ENCODE measurements at places on chromosomes 4 and X.

DNA sequence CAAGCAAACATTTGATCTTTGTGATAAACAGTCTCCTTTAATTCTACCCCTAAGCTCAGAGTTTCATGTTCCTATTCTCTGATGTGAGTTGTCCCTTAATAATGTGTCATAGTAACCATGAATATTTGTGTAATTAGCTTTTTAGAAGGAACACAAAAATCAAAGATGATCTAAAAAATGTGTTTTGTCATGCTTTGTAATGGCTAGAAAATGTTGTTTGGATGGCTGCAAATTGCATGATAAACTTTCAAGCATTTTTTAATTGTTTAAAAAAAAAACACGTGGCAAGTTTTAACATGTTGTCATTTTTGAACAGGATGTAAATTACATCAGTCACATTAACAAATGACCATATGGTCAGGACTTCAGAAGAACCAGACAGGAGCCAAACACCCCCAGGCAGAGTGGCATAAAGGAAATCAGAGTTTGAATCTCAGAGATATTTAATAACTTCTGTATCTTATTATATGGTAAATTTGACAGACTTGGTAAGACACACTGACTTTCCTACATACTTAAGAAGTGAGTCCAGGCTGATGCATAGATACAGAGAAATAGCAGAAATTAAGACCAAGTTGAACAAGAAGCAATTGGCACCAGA, 223.9 kb upstream of the VEGFC start:
- peak; percentile 13 for DNase-seq

DNA sequence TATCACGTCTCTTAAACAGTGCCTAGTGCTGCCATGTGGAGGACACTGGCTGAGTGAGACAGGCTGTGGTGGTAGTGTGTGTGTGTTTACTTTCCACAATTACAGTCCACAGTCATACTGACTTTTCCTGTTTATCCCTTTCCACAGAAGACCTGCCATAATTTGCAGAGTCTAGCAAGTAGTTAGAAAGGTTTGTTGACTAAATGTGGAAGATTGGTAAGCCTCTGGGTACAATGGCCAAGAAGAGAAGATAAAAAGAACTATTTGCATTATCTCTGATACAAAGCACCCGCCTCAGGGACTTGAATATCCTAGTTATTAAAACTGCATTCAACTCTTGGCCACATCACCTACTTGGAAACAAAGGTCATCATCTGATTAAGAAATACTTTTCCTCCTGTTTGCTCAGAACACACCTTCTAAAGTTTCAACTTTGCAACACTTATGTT, 89.1 kb downstream of the FAM13A start:
- DNase-seq: no peak

DNA sequence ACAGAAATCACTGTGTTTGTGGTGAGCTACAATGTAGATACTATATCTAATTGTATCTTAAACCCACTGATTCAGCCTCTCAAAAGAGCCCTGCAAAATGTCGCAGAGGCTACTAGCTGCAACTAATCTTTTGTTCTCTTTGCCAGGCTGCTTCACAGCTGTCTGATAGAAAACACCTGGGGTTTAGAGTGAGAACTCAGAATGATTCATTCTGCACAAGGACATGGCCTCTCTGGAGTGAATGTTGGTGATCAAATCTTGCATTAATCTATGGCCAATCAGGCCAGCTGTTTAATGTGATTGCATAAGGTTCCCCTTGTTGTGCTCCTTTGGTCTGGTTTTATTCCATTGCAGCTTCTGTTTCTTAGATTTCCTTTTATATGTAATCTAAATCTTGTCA, 100.3 kb downstream of the EMCN start:
- DNase-seq: peak; percentile 30

GRCh38 chr4:110119337-110119736, 79.1 kb downstream of the ELOVL6 start:
- peak; percentile 50 for DNase-seq

DNA sequence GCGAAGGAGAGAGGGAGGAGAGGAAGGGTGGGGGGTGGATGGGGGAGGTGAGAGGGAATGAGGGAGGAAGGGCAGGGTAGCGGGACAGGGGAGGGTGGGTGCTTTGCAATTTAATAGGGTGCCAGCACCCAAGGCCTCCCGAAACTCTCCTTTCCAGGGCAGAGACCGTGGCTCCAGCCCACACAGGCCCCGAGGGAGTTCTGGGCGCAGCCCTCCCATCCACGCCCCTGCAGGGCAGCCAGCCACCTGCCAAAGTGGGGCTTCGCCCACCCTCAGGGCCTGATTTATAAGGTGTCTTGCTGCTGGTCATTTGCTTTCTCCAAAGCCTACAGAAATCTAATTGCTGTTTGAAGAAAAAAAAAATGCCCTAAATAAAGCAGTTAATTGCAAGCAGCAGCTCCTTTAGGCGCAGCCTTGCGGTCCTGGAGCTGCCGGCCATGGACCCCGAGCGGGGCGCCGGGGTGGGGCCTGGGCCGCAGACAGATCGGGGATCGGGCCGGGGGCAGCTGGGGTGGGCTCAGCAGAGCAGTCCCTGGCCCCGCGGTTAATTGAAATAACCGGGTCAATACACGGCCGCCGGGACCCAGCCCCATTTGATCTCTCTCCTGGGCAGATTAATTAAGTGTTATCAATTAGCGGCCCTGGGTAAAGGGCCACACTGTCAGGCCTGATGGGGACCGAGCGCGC, 106.0 kb upstream of the NKX1-1 start:
- no peak for DNase-seq

GRCh38 chrX:150119323-150119722, 181.0 kb upstream of the EOLA2 start:
- no peak for DNase-seq

DNA sequence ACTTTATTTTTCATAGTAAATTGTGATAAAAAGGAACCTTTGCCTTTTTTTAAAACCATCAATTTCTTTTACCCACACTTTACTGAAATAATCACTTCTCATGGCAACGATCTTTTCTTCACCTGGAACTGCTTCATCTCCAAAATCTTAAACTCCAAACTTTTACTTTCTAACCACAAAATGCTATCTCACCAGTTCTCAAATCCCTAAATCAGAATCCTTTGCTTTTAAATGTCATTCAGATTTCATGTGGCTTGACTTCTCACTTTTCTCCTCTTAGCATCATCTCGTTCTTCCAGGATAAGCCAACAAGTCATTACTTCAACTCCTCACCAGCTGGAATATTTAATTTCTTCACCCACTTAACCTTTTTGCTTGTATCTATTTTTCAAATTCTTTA, 284.3 kb upstream of the RASGEF1B start:
- DNase-seq: no peak

All from mesenchymal stem cell (in vitro differentiated cells and primary cell).